SK-N-SH (cell line): ENCODE measurements at places on chromosomes 16 and 17. TPM values are rescaled to one million over a fixed set of nuclear protein-coding genes. Genes with fewer than 3 reads are reported as not detected.

The ACE gene
- polyA plus RNA-seq: 6.3 and 12.1 TPM in 2 replicates

The ZNF785 gene
- polyA plus RNA-seq: 8.8 and 10.6 TPM in 2 replicates

The SMTNL2 gene
- not detected in 2 replicates for polyA plus RNA-seq

GRCh38 chr16:58906981-58907715 is 173.0 kb upstream of the GOT2 start:
- no peaks in the 10 kb centered on the region for H3K27me3 ChIP-seq
- no peaks in the 10 kb centered on the region for H3K36me3 ChIP-seq
- no peak overlapping the region for H3K4me3 ChIP-seq
- H3K27ac ChIP-seq: no peak overlapping the region

- H3K4me3 ChIP-seq: no peak overlapping the region
- H3K36me3 ChIP-seq: peaks cover 29% of the 10 kb centered on the region
- H3K4me1 ChIP-seq: peaks cover 21% of the 10 kb centered on the region
- no peaks in the 10 kb centered on the region for H3K27me3 ChIP-seq
Observed at GRCh38 chr17:50145532-50146229, 4.8 kb downstream of the PPP1R9B start.

DNA sequence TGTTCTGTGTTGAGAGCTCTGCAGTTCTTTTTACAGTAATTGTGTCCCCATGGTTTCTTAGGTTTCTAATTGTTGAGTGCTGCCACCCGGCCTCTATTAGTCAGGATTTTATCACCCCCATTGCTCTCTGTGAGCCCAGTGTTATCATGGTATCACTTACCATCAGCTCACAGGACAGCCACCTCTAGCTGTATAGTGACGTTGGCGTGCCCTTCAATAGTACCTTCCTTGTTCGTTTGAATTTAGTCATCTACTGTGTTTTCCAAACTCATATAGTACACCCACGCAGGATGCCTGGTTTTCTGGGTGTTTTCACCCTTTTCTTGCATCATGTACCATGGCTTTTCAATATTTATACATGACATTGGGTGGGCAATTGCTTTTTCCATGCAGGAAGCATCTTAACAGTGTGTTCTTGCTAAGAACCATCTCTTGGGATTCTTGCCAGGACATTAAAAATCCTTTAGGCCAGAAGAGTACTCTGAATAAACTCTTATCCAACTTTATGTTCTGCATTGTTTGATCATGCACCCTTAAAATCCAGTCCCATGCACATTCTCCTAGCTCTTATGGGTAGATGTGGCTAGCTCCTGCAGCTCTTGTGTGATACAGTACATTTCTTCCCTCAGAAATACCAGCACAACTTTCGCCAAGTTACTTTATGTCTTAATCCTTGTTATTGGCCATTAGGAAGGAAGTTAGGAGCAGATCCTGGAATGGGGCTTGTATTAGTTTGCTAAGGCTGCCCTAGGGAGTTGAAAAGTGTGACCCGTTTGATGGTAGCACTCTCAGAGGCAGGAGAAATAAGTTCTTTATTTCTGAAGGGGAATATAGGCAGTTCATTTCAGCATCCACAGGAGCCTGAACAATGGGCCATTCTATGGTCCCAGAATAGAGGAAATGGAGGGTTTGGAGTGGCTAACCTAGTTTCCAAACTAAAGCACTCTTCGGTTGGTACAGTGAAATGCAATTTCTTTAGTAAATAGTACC is 11.3 kb upstream of the ABCA10 start:
- H3K4me3 ChIP-seq: no peak overlapping the region
- H3K36me3 ChIP-seq: no peaks in the 10 kb centered on the region
- H3K27me3 ChIP-seq: no peaks in the 10 kb centered on the region
- H3K27ac ChIP-seq: no peak overlapping the region
- no peak for DNase-seq

GRCh38 chr16:55370762-55371482 is 46.9 kb downstream of the IRX6 start:
- no peak overlapping the region for H3K27ac ChIP-seq
- peak; percentile 71 for DNase-seq
- H3K4me3 ChIP-seq: no peak overlapping the region; the same call in 1 of the 2 replicates
- H3K27me3 ChIP-seq: peaks cover 9% of the 10 kb centered on the region; the same call in 1 of the 2 replicates

DNA sequence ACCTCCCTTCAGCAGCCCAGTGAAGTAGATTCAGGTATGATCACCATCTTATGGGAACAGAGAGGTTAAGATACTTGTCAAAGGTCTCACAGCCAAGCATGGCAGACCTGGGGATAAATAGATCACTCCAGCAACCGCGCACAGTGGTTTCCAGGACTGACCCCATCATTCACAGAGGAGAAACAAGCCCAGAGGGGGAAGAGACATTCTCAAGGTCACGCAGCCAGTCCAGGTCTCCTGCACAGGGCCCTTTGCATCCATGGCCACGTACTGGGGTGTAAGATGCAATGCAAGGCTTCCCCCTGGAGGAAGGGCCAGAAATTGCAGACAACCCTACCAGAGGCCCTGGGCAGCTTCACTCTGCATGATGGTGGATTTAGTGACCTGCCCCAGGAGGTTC is 19.9 kb downstream of the TLE7 start:
- no peaks in the 10 kb centered on the region for H3K36me3 ChIP-seq
- no peak overlapping the region for H3K27ac ChIP-seq
- H3K27me3 ChIP-seq: peaks cover 20% of the 10 kb centered on the region; the same call in 1 of the 2 replicates

DNA sequence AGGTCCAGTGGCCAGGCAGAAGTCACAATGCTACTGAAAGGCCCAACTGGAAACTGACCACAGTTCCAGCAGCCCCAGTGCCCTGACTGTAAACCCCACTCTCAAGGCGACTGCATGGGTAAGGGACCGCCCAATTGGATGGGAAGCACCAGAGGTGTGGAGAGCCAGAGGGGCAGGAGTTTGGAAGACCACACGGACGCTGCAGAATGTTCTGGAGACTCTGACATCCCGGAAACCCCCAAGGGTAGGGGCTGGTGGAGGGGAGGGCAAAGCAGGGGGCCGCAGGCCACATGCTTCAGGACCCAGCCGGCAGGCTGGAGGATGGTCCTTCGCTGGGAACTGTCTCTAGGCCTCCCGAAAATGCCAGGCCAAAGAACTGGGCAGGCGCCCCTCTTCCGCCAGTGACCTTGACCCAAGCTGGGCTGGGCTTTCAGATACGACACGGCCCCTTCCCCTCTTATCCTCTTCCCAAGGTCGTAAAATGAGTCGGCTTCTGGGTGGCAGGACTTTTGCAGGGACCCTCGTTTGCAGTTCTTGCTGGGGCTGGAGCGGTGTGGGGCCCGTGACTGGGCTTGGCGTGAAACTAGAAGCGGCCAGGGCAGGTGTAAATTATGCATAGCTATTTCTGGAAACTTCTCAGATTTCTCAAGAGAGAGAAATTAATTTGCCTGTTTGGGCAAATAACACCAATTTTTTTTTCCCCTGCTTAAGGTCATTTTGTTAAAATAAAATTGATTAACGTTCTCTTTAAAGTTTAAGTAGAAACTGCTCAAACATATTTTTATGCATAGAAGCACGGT is 110.2 kb downstream of the C16orf78 start:
- no peaks in the 10 kb centered on the region for H3K36me3 ChIP-seq
- no peak overlapping the region; the same call in 1 of the 2 replicates for H3K4me3 ChIP-seq
- DNase-seq: no peak
- H3K4me1 ChIP-seq: no peaks in the 10 kb centered on the region
- no peaks in the 10 kb centered on the region for H3K27me3 ChIP-seq

- H3K4me1 ChIP-seq: peaks cover 30% of the 10 kb centered on the region
- no peak overlapping the region for H3K4me3 ChIP-seq
- no peak overlapping the region for H3K27ac ChIP-seq
- no peak for DNase-seq
- no peaks in the 10 kb centered on the region for H3K27me3 ChIP-seq
Observed at GRCh38 chr17:55274355-55275255, 9.8 kb downstream of the HLF start.

DNA sequence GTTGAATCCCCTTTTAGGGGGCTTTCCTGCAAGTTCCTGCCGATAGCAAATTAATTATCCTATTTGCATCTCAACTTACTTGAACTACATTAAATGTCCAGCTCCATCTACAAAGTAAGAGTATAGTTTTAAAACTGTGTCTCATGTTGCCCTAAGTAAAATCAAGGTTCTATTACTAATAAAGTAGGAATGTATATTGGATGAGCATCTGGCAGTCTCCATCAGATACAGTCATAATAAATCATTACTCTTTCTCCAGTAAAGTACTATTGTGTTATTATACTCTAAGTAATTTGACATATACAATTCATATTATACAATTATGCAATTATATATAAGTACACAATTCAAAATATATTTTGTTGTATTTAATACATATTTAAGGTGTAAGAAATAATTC is 249.3 kb downstream of the CEP112 start:
- H3K4me1 ChIP-seq: no peaks in the 10 kb centered on the region
- H3K4me3 ChIP-seq: no peak overlapping the region
- DNase-seq: no peak
- H3K36me3 ChIP-seq: no peaks in the 10 kb centered on the region

DNA sequence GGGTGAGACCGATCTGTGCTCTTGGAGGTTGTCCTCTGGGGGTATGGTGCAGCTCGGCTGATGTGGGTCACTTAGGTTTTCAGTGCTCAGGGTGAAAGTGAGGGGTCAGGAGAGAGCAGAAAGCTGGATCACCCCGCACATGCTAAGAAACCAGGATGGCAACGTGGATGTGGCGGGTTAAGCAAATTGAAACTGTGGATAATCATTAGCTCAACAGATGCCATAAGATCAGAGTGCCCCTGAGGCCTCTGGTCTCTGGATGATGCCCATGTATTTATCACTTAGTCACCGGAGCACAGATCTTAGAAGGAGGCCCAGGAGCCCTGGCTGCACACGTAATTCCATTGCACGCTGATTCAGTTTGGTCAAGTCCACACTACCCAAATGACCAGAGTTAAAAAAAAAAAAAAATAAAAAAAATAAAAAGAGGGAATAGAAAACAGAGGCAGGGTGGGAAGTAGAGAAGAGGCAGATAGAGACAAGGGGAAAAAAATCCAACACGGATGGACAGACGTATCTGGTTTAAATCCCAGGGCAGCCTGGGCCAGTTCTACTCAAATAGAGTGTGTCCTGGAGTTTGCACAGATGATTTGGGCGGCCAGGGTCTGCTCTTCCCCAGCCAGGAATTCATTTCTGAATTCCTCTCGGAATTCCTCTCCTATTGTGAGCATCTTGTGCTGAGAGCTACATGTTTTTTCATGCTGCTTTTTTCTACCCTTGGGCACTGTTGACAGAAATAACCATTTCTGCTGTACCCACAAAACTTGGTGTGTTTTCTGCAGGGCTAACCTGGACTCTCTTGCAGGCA is 378.3 kb downstream of the CPPED1 start:
- no peaks in the 10 kb centered on the region for H3K36me3 ChIP-seq
- DNase-seq: no peak
- no peak overlapping the region for H3K27ac ChIP-seq
- no peaks in the 10 kb centered on the region for H3K27me3 ChIP-seq

GRCh38 chr16:56972403-56973293 is 10.9 kb downstream of the CETP start:
- DNase-seq: no peak
- H3K4me3 ChIP-seq: no peak overlapping the region
- no peaks in the 10 kb centered on the region for H3K36me3 ChIP-seq
- no peaks in the 10 kb centered on the region for H3K4me1 ChIP-seq
